ENCODE measurements at places on chromosomes 11 and 22.

DNA sequence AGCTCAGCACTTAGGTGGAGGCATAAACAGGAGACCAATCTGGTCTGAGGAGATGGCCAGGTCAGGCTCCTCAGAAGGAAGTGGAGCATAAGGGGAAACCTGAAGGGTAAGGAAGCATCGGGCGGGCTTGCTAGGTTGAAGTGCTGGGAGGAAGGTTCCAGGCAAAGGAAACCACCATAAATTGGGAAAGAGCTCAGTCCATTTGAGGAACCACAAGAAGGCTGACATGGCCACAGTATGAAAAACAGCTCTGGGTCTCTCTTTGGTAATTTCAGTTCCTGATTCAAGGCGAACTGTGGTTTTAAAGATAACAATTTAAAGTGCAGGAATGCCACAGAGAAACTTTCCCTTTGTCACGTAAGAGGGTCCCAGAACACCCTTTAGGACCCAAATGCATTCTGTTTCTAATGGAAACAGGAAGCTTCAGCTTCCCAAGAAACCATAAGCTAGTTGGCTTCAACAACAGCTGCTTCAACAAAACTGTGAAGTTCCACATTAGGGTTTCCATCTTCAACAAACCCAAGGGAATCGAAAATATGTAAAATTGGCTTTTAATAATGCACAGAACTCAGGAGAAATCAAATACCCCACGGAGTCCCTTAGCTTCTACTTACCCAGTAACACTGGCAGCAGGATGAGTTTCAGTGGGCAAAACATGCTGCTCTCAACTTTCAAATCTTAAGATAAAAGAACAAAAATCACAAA, 10.4 kb downstream of the JAML start:
- DNase-seq, result no peak

DNA sequence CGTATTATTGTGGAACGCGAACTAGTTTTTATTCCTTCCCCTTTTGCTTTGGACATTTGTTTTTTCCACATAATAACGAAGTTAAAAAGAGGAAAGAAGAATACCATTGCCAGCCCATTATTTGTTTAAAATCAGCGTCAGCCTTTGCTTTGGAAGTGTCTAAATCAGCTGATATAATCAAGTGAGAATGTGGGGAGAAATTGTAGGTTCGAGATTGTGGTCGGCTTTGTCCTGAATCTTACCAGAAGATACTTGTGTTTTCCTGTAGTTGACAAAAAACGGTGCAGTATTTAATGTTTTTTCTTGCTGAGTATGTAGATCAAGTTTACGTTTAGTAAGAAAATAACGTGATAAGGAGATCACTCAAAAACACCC, 935 bp downstream of the ZNF143 start:
- no peak for DNase-seq

DNA sequence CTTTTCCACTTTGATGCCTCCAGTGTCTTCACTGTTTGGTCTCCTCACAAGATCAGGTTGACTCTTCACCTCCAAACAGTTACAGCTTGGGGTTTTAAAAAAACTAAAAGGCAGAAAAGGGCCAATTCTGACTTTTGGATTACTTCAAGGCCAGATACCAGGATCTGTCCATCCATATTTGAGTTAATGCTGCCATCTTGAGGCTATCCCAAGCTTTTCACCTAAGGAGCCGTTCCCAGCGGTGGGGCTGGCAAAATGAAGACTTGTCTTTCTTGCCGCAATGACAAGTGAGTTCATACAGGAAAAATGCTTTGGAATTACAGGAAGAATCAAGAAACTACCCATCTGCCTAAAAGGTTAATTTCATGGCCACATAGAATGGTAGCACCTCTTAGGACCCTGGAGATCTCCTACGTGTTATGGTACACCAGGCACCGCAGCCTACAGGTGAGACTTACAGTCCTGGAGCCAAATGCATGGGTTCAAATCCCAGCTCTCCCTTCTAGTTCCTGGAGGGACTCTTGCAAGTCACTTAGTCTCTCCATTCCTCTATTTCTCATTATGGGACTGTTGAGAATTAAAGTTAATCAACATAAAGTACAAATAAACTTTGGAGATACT, 6.0 kb upstream of the OR5B21 start:
- no peak for DNase-seq

- DNase-seq, result no peak
These were observed 72.8 kb upstream of the CLNS1A start for GRCh38 chr11:77710358-77710757.

DNA sequence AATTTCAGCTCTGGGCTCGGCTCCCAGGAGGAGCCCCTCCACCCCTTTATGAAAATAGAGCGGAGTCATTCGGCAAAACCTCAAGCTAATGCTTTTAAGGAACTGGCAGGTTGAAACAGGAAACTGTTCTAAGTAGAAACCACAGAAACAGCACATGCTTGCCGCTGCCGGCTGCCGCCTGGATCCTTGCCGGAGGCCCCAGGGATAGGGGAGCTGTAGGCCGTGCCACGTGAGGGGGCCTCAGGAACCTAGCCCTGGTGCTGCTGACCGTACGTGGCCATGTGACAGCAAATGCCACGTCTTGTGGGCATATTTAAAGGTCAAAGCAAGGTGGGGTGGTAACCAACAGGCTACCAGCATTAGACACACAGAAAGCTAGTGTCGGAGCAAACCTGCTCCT, 77.9 kb upstream of the TIMP3 start:
- peak; percentile 8 for DNase-seq

Data from activated CD4-positive, alpha-beta T cell treated with anti-CD3 and anti-CD28 coated beads for 24 hours (primary cell).